Activated CD4-positive, alpha-beta T cell treated with anti-CD3 and anti-CD28 coated beads, Interleukin-2, amount 10 ng/mL, durations not matched to agents 7 days and 5 days (primary cell): ENCODE measurements at places on chromosomes 7 and 10.
A peak's percentile ranks its signal among the peaks of the same experiment; 100 is the strongest.

DNA sequence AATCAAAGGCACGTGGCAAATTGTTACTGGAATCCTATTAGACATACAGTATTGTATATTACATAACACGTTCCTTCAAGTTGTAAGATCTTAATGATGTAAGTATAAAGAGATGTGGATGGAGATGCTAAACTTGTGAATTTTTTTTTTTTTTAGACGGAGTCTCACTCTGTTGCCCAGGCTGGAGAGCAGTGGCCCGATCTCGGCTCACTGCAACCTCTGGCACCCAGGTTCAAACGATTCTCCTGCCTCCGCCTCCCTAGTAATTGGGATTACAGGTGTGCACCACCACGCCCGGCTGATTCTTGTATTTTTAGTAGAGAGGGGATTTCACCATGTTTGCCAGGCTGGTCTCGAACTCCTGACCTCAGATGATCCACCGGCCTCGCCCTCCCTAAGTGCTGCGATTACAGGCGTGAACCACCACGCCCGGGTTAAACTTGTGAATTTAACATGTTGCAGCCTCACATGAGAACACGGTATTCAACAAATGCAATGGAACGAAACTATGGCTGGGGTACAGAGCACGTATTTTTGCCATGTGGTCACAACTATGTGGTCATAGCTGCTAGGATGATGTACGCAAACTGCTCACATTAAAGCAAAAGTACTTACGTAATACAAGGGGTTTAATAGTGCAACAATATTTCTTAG, 818 bp upstream of the SUPV3L1 start:
- peak; percentile 48 for DNase-seq

- DNase-seq: no peak
Observed at GRCh38 chr10:97596101-97597082, 6.9 kb downstream of the C10orf62 start.

DNA sequence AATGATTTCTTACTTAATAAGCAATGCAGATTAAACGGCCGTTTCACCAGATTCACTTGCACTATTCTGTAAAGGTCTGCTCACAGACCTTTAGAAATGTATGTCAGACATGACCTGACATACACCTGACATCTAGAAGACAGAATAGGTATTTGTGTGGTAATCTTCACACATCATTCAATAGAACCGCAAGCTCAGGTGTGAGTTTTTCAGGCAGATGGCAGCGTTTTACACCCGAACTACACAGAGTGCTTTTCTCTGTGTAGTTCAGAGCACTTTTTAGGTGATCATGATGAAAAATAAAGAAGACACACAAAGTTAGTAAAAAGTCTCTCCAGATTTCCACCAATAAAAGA, 63.2 kb downstream of the PRKCQ start:
- DNase-seq: no peak

- no peak for DNase-seq
Observed at GRCh38 chr10:123463181-123463580, 203.0 kb upstream of the GPR26 start.

DNA sequence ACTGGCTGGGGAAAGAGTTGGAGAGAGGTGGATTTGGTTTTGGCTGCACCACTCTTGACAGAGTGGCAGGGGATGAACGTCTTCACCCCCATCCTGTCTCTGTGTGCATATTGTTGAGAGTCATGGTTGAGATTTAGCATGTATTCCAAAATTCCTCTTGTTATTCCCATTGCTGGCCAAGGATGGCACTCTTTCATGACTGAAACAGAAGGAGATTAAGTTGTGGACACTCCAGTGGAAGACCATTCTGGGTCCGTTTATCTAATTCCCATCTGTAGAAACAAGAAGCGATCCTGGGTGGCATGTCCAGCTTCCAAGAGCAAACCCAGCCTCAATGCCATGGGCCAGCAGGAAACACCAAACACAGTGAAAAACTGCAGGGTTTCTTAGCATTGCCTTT, 469.0 kb upstream of the IGFBP3 start:
- no peak for DNase-seq

DNA sequence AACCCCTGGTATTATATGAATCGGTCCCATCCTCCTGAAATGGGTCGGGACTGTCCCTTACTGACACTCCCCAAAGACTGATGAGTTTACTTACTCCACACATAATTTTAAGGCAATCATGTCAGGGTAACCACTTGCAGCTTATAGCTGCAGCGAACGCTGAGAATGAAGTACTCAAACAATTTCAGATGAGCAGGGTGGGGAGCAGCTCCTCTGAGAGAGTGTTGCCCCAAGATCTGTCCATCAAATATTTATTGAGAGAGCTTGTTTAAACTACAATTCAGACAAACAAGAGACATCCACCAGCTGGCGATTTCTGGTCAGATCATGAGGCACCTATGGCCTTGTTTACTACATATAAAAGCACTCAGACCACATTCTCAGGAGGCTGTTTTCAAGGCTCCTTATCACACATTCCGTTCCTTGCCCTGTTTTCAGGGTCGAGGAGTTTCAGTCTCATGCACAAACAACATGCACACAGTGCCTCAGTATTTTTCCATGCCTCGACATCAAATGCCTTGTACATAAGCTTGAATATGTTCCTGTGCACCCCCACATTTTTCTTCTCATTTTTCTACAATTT, 80.1 kb downstream of the THSD7A start:
- no peak for DNase-seq

- DNase-seq: no peak
Observed at GRCh38 chr10:114823077-114823463, 1.5 kb downstream of the FHIP2A start.

DNA sequence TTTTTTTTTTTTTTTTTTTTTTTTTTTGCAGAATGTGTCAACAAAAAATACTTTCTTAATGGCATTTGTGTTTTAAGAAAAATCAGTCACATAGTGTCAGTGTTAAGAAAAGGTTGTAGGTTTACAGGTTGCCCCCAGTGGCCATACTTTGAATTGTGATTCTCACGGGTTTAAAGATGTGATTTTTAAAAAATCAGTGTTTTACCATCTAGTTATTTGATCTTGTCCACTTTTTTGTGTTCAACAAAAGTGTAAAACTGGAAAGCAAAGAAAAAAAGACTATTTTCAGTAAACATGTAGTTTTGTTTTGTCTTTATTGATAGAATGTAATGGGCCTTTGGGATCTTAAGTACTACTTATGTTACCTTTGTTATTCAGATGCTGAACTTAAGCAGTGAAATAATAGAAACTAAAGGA, 25.7 kb downstream of the SUV39H2 start:
- DNase-seq: peak; percentile 49

- no peak for DNase-seq
Observed at GRCh38 chr7:121985476-121986030, 112.6 kb downstream of the PTPRZ1 start.

DNA sequence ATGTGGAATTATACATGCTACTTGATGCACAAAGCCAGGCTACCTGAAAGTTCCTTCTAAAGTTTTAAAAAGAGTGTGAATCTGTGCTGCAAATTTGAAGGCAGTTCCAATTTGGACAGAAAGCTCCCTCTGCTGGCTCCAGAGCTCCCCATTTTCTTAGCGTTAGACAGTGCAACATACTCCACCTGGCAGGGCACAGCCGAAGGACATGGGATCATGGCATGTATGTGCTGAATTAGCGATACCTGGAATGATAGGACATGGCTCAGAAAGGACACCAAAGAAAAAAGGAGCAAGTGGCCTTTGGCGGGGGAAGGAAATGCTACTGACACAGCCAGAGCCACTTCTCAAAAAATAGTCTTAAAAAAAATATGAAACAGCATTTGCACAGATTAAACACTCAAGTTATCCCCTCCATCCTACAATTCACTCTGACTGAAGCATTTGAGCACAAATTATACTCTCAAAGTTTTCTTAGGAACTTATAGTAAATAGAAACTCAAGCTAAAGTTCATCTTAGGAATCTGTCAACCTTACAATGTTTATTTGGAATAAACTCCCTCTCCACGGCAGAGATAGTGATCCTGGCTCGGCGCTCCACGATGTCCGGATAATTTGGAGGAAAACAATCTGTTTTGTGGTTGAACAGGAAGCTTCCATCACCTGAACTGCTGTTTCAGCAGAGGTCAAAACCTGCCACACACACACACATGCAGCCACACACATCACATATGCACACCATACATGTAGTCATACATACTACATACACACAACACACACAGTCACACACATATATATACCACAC, 80.0 kb downstream of the C7orf25 start:
- DNase-seq: no peak

DNA sequence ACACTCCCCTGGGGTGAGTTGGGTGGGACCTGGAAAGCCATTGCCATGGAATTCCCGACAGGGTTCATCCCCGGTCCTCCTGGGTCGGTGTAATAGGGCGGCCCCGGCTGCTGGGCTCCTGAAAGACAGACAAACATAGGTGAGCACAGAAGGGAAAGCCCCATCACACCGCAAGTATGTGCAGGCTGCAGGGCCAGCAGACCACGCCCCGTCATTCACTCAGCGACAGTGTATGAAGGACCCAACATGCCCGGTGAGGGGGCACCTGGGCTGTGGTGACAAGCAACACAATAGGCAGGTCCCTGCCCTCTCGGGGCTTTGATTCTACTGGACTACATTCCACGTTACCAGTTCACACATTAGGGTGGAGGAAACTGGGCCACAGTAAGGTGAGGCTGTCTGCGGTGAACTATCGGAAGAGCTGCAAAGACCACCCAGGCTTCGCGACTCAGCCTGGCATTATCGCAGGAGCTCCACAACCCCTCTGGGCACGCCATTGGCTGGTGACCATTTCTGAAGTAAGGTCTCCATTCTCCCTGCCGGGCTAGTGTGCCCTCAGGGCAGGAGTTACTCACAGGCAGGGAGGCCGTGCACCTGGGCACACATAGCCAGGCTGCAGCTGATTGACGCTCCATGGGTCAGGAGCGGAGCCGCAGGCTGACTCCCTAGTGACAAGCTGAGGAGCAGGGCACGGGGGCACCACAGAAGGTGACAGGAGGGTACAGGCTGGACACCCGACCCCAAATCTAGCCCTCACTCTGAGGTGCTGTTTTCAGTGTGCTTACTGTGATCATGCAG, 99.2 kb downstream of the VOPP1 start:
- DNase-seq: no peak

DNA sequence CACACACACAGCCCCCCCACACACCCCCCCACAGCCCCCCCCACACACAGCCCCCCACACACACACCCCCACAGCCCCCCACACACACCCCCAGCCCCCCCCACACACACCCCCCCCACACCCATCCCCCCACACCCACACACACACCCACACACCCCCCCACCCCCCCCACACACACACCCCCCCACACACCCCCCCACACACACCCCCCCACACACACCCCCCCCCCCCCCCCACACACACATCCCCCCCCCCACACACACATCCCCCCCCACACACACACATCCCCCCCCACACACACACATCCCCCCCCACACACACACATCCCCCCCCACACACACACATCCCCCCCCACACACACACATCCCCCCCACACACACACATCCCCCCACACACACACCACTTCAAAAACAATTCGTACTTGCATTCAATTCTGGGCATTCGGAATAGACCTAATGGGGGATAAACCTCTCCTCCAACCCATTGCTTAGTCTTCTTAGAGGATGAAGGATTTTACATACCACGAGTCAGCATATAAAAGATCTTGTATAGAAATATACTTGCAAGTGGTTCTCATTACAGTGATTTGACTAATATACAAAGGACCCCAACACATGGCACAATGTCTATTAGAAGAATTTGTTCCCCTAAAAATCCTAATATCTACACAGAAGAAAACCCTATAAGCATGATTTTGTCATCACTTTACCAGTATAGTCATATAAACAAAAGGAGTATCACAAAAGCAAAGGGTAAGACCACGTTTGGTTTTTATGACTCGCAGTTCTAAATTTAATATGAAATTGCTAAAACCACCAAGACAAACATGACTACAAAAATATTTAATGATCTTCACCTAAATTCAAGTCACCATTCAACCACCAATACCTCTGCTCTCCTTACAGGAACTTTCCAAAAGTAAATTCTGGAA, 80.9 kb downstream of the DIP2C start:
- no peak for DNase-seq

DNA sequence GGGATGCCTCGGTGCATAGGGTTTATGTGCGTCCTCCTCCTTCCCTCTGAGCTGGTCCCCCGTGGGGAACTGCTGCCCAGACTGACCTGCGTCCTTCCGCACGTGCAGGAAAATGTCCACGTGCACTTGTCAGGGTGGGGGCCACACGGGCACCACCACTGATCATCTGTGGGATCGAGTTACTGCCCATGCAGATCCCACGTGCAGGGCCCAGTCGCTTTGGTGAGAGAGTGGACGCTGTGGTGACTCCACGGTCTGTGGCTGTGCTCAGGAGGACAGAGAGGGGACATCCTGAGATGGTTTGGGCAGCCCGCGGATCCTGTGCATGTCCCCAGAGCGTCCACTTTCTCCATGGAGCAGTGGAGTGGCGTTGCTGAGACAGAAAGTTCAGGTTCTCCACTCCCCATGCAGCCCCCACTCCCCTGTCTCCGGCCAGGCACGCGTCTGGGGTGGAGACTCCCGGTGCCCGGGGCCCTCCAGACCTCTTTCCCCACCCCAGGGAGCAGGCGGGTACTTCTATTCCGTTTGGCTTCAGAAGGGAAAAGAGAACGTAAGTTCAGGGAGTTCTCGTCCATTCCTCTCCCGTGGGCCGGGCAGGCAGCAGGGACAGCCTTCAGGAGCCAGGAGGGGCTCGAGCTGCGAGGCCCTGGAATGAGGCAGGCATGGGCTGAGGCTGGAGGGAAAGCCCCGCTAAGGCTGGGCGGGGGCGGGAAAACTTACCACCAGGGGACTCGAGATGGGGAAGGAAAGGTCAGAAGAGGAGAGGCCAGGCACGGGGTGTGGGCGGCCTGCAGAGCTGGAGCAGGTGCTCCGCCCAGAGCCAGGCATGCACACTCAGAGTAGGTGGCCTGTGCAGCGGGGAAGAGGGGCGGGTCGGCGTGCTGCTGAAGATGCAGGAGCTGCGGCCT, 59.9 kb downstream of the EGFR start:
- no peak for DNase-seq

GRCh38 chr10:89490596-89491335, 44.6 kb downstream of the SLC16A12 start:
- DNase-seq: no peak

GRCh38 chr10:126041117-126041516, 144.8 kb downstream of the FANK1 start:
- no peak for DNase-seq

DNA sequence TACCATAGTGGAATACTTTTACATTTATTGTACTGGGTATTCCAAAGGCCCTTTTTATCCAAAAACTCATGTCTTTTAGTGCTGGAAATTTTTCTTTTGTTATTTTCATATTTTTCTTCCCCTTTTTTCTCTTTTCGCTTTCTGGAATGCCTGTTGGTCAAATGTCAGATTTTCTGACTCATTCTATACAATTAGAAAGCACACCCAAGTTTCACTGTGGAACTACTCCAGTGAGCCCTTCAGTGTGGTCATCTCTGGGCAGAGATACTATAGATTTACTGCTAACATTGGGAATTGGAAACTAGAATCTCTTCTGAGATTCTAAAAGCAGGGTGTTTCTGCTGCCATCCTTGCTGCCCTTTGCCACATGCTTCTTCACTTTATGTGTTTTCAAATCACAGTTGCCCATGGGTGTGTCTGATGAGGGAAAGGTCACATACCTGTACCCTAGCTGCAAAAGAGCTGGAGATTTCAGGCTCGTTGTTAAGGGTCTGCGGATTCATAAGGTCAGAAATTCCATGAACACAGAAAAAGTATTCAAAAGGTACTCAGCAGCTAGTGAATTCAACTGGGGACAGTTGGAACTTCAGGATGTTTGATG, 5.6 kb upstream of the WASL start:
- no peak for DNase-seq
